ENCODE measurements at places on chromosomes 1 and 21.

GRCh38 chr1:174968750-174969244 is 30.9 kb upstream of the CACYBP start:
- no peak for DNase-seq

DNA sequence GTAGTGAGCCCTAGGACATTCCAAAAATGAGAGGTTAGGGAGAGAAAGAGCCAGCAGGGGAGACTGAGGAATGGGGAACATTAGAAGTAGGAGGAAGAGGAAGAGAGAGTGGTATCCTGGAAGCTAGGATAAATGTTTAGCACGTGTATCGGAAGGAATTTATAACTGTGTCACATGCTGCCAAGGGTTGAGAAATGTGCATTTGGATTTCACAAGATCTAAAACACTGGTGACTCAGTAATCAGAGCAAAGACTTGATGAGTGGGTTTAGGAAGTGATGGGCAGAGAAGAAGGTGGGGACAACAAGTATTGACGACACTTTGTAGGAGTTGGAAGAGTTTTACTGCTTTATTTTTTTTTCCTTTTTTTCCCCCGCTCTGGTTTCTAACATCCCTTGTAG is 193.9 kb downstream of the FMN2 start:
- no peak for DNase-seq

GRCh38 chr1:70966018-70966638 is 81.5 kb downstream of the PTGER3 start:
- no peak for DNase-seq

- DNase-seq = no peak
Measured at GRCh38 chr1:223035724-223036478, 107.1 kb downstream of the TLR5 start.

DNA sequence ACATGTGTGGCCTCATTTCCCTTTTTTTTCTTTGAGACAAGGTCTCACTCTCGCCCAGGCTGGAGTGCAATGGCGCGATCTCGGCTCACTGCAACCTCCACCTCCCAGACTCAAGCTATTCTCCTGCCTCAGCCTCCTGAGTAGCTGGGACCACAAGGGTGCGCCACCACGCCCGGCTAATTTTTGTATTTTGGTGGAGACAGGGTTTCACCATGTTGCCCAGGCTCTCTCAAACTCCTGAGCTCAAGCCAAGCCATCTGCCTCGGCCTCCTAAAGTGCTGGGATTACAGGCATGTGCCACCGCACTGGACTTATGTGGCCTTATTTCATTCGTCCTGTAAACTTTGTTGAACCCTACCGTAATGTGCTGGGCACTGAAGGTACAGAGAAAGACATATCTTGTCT is 569 bp upstream of the WARS2 start:
- peak; percentile 34 for DNase-seq

- no peak for DNase-seq
Measured at GRCh38 chr1:23402286-23403037, 22.1 kb downstream of the TCEA3 start.

GRCh38 chr1:215045698-215046308 is 36.7 kb upstream of the KCNK2 start:
- DNase-seq = no peak

- DNase-seq = no peak
Measured at GRCh38 chr1:24149866-24150233, 6.9 kb upstream of the IL22RA1 start.

DNA sequence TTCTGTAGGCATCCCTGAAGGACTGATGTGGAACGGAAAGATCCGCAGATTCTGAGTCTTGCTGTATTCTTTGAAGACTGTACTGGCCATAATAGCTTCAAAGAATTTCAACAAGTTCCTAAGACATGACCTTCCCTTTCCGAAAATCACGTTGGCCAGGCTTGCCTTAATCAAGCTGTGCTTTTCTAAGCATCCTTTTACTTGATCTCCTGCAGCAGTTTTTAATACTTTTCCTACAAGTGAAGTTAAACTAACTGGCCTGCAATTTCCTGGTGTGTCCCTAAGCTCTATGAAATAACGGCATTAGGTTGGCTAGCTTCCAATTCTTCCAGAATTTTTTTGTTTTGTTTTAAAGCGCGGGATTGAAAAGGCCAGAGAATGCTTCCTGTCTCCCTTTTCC is 40.3 kb downstream of the SPAG17 start:
- no peak for DNase-seq

- DNase-seq = no peak
Measured at GRCh38 chr1:4689271-4689935, 35.0 kb downstream of the AJAP1 start.

Measured in DMS79 (cell line).